Psoas muscle (tissue), 8 donors: ENCODE measurements at places on chromosomes 3 and 15. TPM values are rescaled to one million over a fixed set of nuclear protein-coding genes. Genes with fewer than 3 reads are reported as not detected.

TM4SF18 gene
- total RNA-seq = 7.7 TPM

CIDEC gene
- total RNA-seq = 0.75 TPM

GUCA1C gene
- not detected for total RNA-seq

MKRN2 gene
- total RNA-seq = 35.5 TPM

MUSTN1 gene
- 1,165 TPM for total RNA-seq

TMEM45A gene
- total RNA-seq = 1.6 TPM

SCAANT1 gene
- not detected for total RNA-seq

PLA2G4F gene
- total RNA-seq = 3.4 TPM

FOXB1 gene
- total RNA-seq = not detected

KLHL18 gene
- 68.7 TPM for total RNA-seq

GOLGA8J gene
- not detected for total RNA-seq

TGM5 gene
- not detected for total RNA-seq

MAP2K5 gene
- total RNA-seq = 14.4 TPM

RASGRP1 gene
- total RNA-seq = 0.10 TPM

OIP5 gene
- total RNA-seq = 1.5 TPM

TIPIN gene
- total RNA-seq = 3.1 TPM

CMTM8 gene
- 1.8 TPM for total RNA-seq

CCRL2 gene
- 1.8 TPM for total RNA-seq

ERC2 gene
- total RNA-seq = 0.15 TPM

GOLGA8N gene
- total RNA-seq = 2.9 TPM

PIK3CA gene
- 21.1 TPM for total RNA-seq

CLDN1 gene
- 0.39 TPM for total RNA-seq

RBP2 gene
- total RNA-seq = not detected

MST1R gene
- 0.78 TPM for total RNA-seq

PIERCE2 gene
- total RNA-seq = 10.7 TPM

TRPM1 gene
- total RNA-seq = not detected

CCR3 gene
- total RNA-seq = 0.48 TPM

SYNPR gene
- total RNA-seq = not detected

ADCY5 gene
- 1.6 TPM for total RNA-seq

CD200R1 gene
- total RNA-seq = 0.79 TPM

CCR8 gene
- total RNA-seq = not detected

CHAC1 gene
- 243 TPM for total RNA-seq
